ENCODE measurements at places on chromosomes 1 and 21. TPM values are rescaled to one million over a fixed set of nuclear protein-coding genes. Genes with fewer than 3 reads are reported as not detected.

- H3K4me1 ChIP-seq, result peaks cover 14% of the 10 kb centered on the region
- DNase-seq, result no peak
- no peaks in the 10 kb centered on the region for H3K27me3 ChIP-seq
Observed at GRCh38 chr1:239892602-239893001, 199.1 kb upstream of the FMN2 start.

Gene NEXN
- 1.4 TPM for total RNA-seq

DNA sequence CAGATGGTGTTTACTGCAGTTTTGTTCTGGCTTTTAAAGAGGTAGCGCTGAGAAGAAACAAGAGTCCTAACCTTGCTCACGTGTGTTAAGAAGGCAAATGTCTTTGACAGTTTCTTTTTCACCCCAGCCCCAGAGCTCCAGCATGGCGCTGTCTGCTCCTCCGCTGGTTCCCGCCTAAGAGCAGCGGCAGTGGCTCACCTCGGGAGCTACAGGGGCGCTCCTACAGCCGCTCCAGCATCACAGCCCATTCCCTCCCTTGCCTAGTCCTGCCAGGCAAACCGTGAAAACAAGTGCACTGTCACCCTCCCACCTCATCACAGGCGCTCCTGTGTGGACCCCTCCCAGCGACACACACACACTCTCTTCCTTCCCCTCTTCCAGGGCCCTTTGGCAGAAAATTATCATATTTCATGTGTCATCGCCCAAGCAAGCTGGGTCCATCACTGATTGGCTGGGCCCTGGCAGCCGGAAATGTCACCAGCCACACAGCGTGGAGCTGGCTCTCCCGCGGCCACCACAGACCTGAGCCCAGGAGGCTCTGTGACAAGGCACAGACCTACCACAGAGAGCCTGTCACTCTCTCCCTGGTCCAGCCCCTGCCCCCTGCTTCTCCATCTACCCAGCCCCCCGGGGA is 1.2 kb upstream of the HIVEP3 start:
- peaks cover 7% of the 10 kb centered on the region for H3K36me3 ChIP-seq
- H3K27ac ChIP-seq, result no peak overlapping the region
- DNase-seq, result peak; percentile 46
- H3K4me3 ChIP-seq, result peak overlapping the region; percentile 75

GRCh38 chr1:163896001-163896400 is 574.2 kb downstream of the NUF2 start:
- no peak for DNase-seq
- no peaks in the 10 kb centered on the region for H3K36me3 ChIP-seq

GRCh38 chr1:184456189-184456588 is 69.4 kb downstream of the C1orf21 start:
- no peaks in the 10 kb centered on the region for H3K27me3 ChIP-seq
- no peak overlapping the region for H3K4me3 ChIP-seq
- H3K36me3 ChIP-seq, result peaks cover 2% of the 10 kb centered on the region
- H3K27ac ChIP-seq, result no peak overlapping the region
- peaks cover 68% of the 10 kb centered on the region for H3K4me1 ChIP-seq
- DNase-seq, result no peak

DNA sequence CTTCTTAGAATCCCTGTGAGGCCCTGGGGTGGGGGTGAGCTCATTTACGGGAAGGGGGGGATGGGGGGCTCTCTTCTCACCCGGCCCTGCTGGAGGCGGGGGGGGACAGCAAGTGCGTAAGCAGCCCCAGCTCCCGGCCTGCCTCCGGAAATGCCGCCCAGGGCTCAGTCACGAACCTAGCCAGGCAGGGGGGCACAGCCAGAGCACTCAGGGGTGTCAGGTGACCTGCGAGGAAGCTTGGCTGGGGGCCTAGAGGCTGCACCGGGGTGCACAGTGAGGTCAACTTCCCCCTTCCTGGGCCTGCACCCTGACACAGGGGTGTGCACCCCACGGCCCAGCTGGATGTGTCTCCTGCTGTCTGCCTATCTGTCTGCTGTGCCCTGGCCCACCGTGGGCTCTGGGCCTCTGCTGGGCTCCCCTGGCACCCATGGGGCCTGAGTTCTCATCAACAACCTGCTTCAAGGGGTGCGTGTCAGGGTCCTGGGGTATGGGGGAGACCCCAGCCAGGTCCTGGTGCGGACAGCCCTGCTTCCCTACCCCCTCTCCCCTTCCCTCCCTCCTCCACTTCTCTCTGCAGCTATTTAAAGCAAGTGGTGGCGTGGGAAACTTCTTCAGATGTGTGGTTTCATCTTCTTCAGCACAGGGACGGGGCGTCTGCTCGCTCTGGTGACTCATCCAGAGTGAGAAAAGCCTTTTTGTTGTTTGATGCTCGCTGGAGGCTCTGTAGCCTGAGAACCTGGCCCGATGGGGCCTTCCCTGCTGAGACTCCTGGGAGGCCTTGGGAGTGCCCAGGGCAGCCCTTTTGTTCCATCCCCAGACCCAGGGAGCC is 92.5 kb upstream of the RUNX3 start:
- H3K27me3 ChIP-seq, result no peaks in the 10 kb centered on the region
- no peak overlapping the region for H3K27ac ChIP-seq
- no peak overlapping the region for H3K4me3 ChIP-seq
- H3K36me3 ChIP-seq, result no peaks in the 10 kb centered on the region

GRCh38 chr21:44263221-44263760 is 1.6 kb upstream of the DNMT3L start:
- peaks cover 4% of the 10 kb centered on the region for H3K4me1 ChIP-seq
- no peak overlapping the region for H3K27ac ChIP-seq
- no peak for DNase-seq
- H3K36me3 ChIP-seq, result no peaks in the 10 kb centered on the region
- no peak overlapping the region for H3K4me3 ChIP-seq

Gene CYP4A11
- 0.53 TPM for total RNA-seq

DNA sequence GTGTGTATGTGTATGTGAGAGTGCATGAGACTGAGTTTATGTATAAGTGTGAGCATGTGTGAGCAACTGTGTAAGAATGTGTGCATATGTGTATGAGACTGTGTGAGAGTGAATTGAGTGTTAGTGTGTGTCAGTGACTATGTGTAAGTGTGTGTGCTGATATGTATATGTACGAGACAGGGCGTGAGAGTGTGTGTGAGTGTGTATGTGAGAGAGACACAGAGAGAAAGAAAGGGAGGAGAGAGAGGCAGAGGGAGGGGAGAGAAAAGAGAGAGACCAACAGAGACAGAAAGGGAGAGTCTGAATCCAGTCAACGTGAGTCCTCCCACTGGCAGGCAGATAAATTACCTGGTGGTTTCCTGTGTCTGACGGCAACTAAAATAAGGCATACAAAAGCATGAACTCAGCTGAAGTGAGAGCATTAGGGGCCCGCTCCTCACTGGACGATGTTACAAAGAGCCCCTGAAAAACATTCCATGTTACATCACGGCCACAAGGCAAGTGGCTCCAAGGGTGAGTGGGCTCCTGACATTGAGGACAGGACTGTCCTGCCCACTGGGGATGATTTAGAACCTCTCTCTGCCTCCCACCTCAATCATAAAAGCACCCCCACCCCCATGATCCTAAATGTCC is 66.6 kb upstream of the TIAM1 start:
- no peak for DNase-seq
- 0 out of 2 replicates have a peak, but pooled peaks cover 3% of the 10 kb centered on the region for H3K36me3 ChIP-seq
- no peaks in the 10 kb centered on the region for H3K27me3 ChIP-seq
- no peak overlapping the region for H3K27ac ChIP-seq
- peaks cover 12% of the 10 kb centered on the region for H3K4me1 ChIP-seq
- H3K4me3 ChIP-seq, result no peak overlapping the region

Gene FLG2
- total RNA-seq, result not detected

Gene PKP1
- total RNA-seq, result 0.18 TPM

Gene SVBP
- total RNA-seq, result 28.7 TPM

DNA sequence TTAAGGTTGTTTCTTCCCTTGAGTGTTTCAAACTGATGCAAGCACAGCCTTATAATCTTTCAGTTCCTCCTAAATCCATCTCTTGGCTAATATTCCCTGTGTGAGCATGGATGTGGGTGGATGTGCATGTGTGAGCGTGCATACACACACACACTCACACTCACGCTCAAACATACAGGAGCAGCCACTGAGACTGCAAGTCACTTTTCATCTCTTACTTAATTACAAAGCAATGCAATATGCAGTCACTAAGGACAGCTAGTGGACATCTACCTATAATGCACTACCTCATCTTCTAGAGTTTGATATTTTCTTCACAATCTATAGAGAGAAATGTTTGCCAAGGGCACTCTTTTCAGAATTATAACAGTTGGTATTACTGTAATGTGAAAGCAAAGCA is 1.4 kb downstream of the ESRRG start:
- H3K27ac ChIP-seq, result no peak overlapping the region
- H3K4me1 ChIP-seq, result peaks cover 8% of the 10 kb centered on the region
- peak overlapping the region; percentile 86 for H3K4me3 ChIP-seq
- no peaks in the 10 kb centered on the region for H3K36me3 ChIP-seq

DNA sequence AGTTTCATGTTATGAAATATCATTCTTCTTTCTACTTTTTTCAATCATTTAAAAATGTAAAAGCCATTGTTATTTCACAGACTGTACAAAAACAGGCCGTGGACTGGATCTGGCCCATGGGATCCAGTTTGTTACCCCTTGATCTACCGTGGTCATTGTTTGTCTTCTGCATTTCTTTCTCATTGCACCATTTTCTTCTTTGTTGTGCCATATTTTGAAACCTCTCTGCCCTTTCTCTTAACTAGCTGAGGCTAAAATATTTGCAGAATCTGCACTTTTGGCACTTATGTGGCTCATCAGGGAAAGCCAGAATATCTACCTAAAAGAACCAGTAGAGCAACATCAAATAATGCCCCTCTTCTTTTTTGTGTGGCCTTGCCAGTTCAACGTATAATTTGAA is 50.5 kb downstream of the DNAJC6 start:
- H3K27me3 ChIP-seq, result no peaks in the 10 kb centered on the region
- H3K36me3 ChIP-seq, result no peaks in the 10 kb centered on the region
- DNase-seq, result no peak
- no peak overlapping the region for H3K27ac ChIP-seq
- H3K4me1 ChIP-seq, result peaks cover 12% of the 10 kb centered on the region
- H3K4me3 ChIP-seq, result no peak overlapping the region

GRCh38 chr21:34180826-34181359 is 107.5 kb downstream of the MRPS6 start:
- no peak for DNase-seq
- no peak overlapping the region for H3K27ac ChIP-seq
- no peaks in the 10 kb centered on the region for H3K36me3 ChIP-seq
- peak overlapping the region; percentile 1 for H3K4me3 ChIP-seq
- H3K4me1 ChIP-seq, result peaks cover 51% of the 10 kb centered on the region

Gene NRAS
- total RNA-seq, result 63.4 TPM

- no peak overlapping the region for H3K4me3 ChIP-seq
- H3K27ac ChIP-seq, result no peak overlapping the region
- H3K36me3 ChIP-seq, result no peaks in the 10 kb centered on the region
- peaks cover 44% of the 10 kb centered on the region for H3K27me3 ChIP-seq
- peaks cover 19% of the 10 kb centered on the region for H3K4me1 ChIP-seq
Observed at GRCh38 chr1:20382711-20383110, 92.0 kb downstream of the VWA5B1 start.

Gene CHODL
- total RNA-seq, result 1.2 TPM

DNA sequence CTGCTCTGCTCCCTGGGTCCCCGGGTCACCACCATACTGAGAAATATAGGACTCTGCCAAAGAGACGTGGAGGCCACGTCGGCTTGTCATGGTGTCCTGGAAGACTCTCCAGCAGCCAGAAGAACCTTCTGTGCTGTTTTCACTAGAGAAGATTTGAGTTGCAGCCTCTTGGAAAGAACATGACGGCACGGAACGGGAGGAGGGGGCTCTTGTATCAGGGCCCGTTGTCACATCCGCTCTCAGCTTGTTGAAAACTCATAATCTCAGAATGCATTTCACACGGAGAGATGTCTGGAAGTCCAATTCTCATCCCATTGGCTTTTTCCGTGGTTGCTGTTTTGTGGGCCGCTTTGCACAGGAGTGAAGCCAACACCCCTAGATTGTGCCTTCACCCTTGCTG is 39.4 kb upstream of the FAM3B start:
- H3K4me3 ChIP-seq, result no peak overlapping the region
- no peak for DNase-seq
- H3K27ac ChIP-seq, result no peak overlapping the region
- H3K4me1 ChIP-seq, result peaks cover 27% of the 10 kb centered on the region

Gene IGSF21
- total RNA-seq, result 28.0 TPM

- H3K36me3 ChIP-seq, result no peaks in the 10 kb centered on the region
- no peak for DNase-seq
- H3K4me3 ChIP-seq, result no peak overlapping the region
- H3K27me3 ChIP-seq, result no peaks in the 10 kb centered on the region
- no peak overlapping the region for H3K27ac ChIP-seq
- no peaks in the 10 kb centered on the region for H3K4me1 ChIP-seq
Observed at GRCh38 chr1:108017698-108018097, 52.7 kb upstream of the VAV3 start.

- DNase-seq, result no peak
- H3K36me3 ChIP-seq, result no peaks in the 10 kb centered on the region
- peaks cover 7% of the 10 kb centered on the region for H3K4me1 ChIP-seq
- no peaks in the 10 kb centered on the region for H3K27me3 ChIP-seq
- no peak overlapping the region for H3K4me3 ChIP-seq
- no peak overlapping the region for H3K27ac ChIP-seq
Observed at GRCh38 chr1:83834621-83835264, 164.2 kb downstream of the TTLL7 start.

Gene GBP2
- total RNA-seq, result 0.46 TPM

All from WTC11 (cell line).